ENCODE measurements at places on chromosomes 7 and 10.

- no peak for DNase-seq
These were observed 25.6 kb downstream of the ADRA2A start for GRCh38 chr10:111102359-111102837.

GRCh38 chr7:69843653-69844052 is 245.4 kb downstream of the AUTS2 start:
- DNase-seq: no peak

DNA sequence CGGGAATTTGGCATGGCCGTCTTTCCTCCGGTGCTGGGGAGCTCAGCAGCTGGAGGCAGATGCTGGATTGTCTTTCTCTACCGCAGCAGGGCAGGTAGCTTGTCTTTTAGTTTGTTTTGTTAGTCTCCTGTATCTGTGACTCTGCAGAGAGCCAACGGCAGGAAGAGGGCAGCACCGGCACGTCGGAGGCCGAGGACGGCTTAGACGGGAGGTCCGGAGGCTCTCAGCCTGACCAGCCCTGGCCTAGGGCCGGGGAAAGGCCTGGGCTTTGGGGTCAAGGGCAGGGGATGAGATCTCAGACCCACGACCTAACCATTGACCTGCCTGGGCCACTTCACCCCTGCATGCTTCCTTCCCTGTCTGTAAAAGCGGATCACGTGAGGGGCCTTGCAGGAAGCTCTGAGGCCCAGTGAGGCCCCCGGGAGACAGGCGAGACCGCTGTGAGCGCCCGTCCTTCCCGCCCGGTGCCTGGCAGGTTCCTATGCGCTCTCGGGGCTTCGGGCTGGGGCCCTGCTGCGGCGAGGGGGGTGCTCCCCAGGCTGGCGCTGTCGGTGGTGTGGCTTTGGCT is 72.7 kb downstream of the LHPP start:
- no peak for DNase-seq

- no peak for DNase-seq
These were observed 14.1 kb upstream of the WDR86 start for GRCh38 chr7:151423936-151424335.

- DNase-seq: no peak
These were observed 122.0 kb upstream of the HABP2 start for GRCh38 chr10:113430634-113431397.

- no peak for DNase-seq
These were observed 786.9 kb upstream of the IGFBP3 start for GRCh38 chr7:46707973-46708372.

DNA sequence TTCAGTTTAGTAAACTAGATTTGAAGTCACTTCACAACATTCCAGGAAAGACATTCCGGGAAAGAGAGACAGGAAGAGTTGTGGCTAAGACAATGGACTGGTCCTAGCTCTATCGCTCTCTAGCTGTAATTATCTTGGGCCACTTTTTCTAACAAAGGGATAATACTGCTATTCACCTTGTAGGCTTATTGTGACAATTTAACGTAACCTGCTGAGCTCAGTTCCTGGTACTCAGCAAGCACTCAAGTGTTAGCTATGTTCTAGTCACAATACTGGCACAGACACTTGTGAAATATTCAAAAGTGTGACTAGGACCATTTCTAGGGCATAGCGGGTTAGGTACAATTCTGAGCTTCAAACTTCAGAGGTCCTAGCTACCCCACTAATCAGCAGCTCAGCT is 12.0 kb upstream of the NRCAM start:
- DNase-seq: no peak

DNA sequence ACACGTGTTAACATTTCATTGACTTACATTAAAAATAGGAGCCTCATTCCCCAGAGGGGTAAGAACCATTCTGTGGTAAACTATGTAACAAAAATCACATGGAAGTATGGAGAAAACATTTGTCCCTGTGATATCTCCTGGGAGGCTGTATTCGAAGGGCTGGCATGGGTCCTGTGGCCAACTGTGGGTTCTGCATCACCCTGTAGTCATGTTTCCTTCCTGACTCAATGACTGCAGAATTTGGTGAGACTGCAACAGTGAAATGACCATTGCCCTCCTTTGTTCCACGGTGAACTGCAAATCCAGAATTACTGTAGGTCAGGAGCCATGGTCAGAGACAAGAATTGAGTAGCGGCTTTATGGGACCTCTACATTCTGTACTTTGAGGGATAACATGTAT is 3.6 kb upstream of the ZEB1 start:
- DNase-seq: peak; percentile 45

DNA sequence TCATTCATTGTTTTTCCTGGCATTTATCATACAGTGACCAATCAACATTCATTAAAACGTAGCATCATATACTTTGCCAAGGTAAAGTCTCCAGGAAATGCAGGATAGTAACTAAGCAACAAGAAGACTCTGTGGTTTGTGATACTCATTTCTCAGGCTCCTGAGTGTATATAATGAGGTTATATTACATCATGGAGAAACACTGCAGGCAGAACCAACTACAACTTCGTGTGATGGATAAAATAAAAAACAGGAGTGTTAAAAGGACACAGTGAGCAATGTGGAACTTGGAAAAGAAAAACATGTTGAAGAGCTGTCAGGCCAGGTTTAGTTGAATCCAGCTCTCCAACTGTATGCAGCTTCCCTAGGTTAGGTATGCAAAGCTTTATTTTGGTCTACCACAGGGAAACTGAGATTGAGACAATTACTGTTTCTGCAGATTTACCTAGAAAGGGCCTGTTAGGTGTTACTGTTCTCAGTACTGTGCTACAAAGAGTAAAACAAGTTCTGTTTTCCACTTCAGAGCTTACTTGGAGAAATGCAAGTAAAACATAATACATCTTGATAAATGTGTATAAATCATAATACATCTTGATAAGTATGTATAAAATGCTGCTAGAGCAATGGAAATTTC is 7.8 kb upstream of the CCNY start:
- peak; percentile 20 for DNase-seq

All from AG09309 (cell line).